Brain microvascular endothelial cell (primary cell): ENCODE measurements at places on chromosomes 5 and 9.

GRCh38 chr5:759111-759751 lies 25.3 kb downstream of the ZDHHC11B start:
- DNase-seq = no peak

- no peak for DNase-seq
Observed at GRCh38 chr5:113825176-113825575, 311.7 kb downstream of the YTHDC2 start.

- no peak for DNase-seq
Observed at GRCh38 chr5:65157906-65158603, 323.7 kb downstream of the ADAMTS6 start.

DNA sequence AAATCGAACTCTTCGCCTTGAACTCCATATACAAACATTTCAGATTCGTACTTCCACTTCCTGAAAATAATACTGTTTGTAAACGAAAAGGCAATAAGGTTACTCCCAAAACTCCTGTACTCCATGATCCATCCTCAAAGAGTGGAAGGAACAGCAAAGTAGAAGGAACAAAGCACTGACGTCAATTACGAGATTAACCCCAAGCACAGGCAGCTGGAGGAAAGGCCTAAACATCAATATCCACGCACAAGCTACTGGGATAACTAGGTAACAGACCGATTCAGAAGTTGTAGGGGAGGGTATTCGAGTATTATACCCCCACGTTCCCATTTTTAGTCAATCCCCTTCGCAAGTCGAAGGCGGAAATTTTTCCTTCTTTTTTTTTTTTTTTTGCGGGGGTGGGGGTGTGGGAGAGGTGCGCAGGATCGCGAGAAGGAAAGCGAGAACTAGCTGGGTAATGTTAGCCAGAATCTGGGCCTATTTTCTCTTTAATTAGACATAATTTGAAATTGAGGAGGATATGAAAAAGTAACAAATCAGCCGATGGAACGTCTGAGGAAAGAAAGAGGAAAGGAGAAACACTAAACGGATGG lies 909 bp downstream of the AFF4 start:
- DNase-seq = peak; percentile 43

GRCh38 chr5:21826884-21827283 lies 1026.3 kb downstream of the CDH12 start:
- DNase-seq = no peak

GRCh38 chr9:5908918-5909317 lies 18.2 kb downstream of the MLANA start:
- no peak for DNase-seq

- DNase-seq = no peak
Observed at GRCh38 chr5:83001796-83002381, 75.3 kb downstream of the TMEM167A start.

GRCh38 chr5:52771343-52772039 lies 16.2 kb upstream of the ITGA1 start:
- no peak for DNase-seq
